ELF-1 (cell line): ENCODE measurements at places on chromosomes 12 and 14.

DNA sequence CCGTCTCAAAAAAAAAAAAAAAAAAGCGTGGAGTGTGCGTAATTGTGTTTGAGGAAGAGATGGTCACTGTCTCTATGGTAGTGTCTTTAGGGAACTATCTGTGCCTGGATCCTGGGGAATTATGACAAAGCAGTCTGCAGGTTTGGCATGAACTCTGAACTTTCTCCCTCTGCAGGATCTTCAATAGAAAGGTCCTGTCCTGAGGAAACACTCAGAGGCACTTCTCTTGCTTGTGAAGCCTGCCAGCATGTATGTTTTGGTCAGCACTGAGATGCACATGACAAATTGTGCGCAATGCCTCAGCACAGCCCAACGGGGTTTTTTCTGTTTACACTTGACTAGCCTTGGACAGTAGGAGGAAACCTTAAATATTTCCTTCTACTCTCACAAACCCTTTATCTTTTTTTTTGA is 46.6 kb downstream of the ATF7 start:
- DNase-seq = no peak

- DNase-seq = no peak
These were observed at the start of gene TC2N for GRCh38 chr14:91867316-91867988. Gene TC2N (minus strand): TSS chr14:91867536. CDS start chr14:91813769, 53,767 bp downstream.

DNA sequence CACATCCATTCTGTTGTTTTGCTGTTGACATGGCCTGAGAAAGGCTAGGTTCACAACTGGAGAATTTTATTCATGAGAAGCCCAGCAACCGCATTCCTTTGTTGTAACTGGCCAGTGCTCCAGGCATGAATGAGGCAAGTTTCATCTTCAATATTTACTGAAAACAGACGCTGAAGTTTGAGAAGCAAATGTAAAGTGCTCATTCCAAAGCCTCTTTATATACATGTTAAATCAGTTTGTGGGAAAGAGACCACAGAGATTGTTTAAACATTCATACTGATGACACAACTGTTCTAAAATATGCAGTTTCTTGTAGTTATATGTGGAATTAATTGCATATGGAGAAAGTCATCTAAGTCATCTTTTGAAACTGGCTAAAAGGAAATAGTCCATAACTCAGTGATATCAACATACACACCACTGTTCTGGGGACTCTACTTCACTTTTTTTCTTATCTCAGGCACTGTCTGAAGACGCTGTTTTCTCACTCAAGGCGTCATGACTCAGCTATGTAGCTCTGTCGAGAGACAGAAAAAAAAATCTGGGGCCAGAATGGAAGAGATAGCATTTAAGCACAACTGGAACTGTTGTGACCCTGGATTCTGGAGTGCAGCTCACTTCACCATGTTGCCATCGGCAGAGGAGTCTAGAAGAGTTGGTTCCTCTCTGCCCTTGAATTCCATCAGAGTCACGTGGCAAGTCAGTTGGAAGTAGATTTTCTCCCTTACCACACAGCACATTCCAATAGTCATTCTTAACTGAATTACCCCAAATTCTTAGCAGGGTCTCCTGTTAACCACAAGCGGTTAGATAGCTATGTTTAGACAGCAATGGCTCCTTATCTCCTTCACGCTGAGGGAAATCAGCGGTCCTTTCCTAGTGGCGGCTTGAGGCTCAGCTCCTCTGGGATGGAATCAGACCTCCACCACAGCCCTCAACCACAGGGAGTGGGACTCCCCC is 258.4 kb upstream of the HMGA2 start:
- DNase-seq = peak; percentile 84

- no peak for DNase-seq
These were observed 67.6 kb upstream of the SLC38A4 start for GRCh38 chr12:46893434-46893833.

DNA sequence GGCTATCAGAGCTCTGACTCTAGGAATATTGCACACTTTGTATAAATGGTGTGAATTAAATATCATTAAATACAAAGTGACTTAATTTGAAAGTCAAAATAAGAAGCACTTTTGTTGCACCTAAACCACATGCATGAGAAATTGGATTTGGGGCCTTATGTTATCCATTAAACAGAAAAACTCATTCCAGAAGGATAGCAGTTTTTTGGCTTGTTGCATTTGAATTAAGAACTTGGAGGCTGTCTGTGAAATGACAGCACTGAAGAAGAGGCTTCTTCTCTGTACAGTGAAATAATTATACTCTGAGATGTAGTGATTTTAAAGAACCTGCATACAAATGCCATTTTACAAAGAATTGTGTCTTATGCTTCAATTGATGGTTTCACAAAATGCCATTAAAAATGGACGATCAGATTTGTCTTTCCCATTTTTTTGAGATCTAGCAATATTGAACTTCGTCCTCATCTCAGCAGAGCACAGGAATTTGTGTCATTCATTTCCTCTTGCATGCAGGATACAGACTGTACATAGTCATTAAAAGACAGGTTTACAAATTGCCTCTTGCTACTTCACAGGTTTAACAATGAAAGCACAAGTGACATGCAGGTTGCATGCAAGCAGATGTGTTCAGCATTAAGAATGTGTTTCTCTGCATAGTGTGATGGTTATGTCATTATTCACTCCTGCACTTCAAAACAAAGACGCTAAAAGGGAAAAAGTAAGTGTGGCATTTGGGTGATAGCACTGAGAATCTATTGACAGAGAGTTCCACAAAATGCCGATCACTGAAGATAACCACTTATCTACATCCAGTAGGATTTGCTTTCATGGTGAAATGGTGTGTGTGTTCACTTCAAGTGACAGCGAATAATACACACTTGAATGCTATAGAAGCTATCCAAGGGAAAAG is 35.9 kb upstream of the PYGL start:
- DNase-seq = no peak

- no peak for DNase-seq
These were observed 21.2 kb upstream of the FOXJ2 start for GRCh38 chr12:8011331-8011730.

DNA sequence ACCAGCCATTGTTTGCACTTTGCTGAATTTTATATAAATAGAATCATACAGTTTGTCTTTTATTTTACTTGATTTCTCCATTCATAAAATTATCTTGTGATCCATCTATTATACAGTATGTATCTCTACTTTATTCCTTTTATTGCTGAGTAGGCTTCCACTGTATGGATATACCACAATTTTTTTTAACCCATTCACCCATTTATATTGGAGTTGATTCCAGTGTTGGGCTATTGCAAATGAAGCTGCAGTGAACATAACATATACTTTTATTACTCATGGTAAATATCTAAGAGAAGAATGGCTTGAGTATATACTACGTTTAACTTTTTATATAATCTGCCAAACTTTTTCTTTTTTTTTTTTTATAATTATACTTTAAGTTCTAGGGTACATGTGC is 463.6 kb downstream of the ETNK1 start:
- DNase-seq = no peak
